ENCODE measurements at places on chromosomes 3 and 15.

- no peak for DNase-seq
Observed at GRCh38 chr3:65130782-65131181, 443.0 kb upstream of the ADAMTS9 start.

- no peak for DNase-seq
Observed at GRCh38 chr15:38642689-38643270, 78.2 kb upstream of the RASGRP1 start.

DNA sequence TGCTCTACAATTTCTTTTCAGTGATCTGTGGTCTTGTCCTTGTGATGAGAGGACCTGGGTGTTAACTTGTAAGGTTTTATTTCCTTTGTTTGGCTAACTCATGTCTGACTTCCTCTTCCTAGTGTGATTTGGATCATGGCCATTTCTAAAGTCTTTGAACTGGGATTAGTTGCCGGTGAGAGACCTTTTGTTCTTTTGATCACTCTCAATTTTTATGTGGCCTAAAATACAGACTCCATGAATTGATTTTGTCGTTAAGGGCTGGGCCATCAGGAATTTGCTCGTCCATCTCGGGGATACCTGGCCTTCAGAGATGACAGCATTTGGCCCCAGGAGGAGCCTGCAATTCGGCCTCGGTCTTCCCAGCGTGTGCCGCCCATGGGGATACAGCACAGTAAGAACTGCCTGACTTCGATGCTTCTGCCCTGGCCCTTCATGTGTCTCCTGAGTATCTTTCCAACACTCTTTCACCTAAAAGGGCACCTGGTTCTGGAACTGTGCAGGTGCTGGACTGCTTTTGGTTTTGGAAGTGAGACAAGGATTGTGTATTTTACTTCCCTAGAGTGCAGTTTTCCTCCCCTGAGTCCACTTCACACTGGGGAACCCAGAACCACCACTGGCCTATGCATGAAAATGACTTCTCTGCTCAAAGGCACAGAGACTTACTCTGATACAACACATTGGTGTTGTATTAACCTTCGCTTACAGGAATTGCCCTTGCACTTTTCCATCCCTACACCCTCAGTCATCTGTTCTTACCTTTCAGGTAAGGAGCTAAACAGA is 13.1 kb upstream of the LRRC2 start:
- DNase-seq: no peak

DNA sequence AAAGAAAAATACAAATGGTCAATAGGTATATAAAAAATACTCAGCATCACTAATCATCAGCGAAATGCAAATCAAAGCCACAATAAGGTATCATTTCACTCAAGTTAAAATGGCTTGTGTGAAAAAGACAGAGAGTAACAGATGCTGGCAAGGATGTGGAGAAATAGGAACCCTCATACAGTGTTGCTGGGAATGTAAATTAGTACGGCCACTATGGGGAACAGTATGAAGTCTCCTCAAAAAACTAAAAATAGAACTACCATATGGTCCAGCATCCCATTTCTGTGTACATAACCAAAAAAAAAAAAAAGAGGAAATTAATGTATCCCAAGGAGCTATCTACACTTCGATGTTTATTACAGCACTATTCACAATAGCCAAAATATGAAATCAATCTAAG is 98.1 kb upstream of the TGFBR2 start:
- DNase-seq: no peak

DNA sequence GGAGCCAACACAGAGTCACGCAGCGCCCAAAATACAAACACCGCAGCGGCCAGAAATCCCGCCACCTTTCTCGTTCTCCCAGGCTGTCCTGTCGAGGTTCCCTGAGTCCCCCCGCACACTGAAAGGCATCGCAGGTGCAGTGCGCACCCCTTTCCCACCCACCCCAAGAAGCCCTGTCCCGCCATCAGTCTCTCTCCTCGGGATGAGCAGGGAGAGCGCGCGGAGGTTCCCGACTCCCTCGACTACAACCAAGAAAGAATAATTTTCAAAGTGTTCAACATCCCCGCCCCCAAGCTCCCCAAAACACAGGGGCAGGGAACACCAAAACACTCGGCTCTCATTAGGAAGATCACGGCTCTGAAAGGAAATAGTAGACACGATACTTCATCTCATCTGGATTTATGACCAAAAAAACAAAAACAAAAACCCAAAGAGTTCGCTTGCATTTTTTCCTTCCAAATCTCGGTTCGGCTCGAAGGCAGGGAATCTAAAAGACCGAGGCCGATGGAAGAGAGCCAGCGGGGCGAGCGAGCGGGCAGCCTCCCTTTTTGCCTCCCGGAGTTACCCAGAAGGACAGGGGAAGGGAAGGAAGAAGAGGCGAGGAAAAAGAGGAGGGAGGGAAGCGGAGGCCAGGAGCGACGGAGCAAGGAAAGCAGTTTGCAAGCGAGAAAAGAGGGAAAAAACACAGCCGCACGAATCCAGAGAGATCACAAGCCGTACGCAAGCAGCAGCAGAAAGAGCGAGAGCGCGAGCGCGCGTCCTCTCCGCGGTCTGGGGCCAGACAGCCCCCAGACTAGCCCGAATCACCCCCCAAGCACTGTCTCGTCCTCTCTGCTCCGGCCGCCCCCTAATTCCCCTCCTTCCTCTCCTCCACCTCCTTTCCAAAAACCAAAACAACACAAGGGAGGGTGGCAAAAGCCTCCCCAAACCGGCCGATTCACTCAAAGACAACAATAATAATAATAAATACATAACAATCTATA is 808 bp downstream of the BCL6 start:
- no peak for DNase-seq

- DNase-seq: no peak
Observed at GRCh38 chr3:187274977-187275338, 16.6 kb downstream of the MASP1 start.

DNA sequence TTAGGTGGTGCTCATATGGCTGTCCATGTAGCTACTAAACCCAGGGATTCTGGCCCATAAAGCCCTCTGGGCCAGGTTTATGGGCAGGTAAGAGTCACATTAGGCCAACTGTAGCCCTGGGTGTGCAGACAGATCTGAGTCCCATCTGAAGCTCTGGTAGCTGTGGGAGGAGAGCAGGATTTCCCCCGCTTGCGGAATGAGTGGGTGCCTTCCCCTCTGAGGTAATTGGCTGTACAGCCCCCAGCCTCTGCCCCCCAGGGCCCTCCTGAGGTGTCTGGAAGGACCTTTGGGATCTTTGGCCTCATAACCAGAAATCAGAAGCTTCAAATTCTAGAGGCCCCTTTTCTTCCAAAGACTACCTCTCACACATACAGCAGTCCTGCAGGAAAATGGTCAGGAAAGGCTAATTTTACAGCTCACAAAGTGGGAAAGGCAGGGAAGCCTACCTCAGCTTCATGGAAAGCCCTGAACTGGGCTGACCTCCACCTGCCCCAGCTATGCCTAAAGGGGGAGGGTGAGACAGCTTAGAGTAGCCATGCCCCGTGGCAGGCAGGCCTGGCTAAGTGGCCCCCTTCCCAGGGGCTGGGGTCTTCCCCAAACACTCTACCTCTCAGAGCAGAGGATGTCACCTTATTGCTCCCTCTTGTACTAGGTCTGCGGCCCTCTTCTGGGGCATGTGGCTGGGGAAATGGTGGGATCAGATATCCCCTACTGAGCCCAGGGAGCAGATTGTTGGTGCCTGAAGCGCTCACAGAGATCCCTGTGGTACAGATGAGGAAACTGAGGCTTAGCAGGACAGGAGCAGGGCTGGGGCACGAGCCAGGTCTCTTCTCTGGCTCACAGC is 16.8 kb downstream of the HEMK1 start:
- no peak for DNase-seq

GRCh38 chr3:178421069-178421468 is 115.2 kb upstream of the KCNMB2 start:
- DNase-seq: no peak

GRCh38 chr3:194296454-194297263 is 54.5 kb downstream of the CPN2 start:
- no peak for DNase-seq

- DNase-seq: no peak
Observed at GRCh38 chr15:31598620-31599019, 272.0 kb downstream of the KLF13 start.

- DNase-seq: no peak
Observed at GRCh38 chr3:94564247-94564646, 501.4 kb downstream of the NSUN3 start.
